ENCODE measurements at places on chromosomes 12 and 14. TPM values are rescaled to one million over a fixed set of nuclear protein-coding genes. Genes with fewer than 3 reads are reported as not detected.

- H3K27me3 ChIP-seq, result no peaks in the 10 kb centered on the region
- H3K4me1 ChIP-seq, result no peaks in the 10 kb centered on the region
- H3K4me3 ChIP-seq, result no peak overlapping the region
- H3K36me3 ChIP-seq, result peaks cover 77% of the 10 kb centered on the region
These were observed 9.6 kb upstream of the NPFF start for GRCh38 chr12:53516758-53517455.

GRCh38 chr12:85616201-85616600, 220.0 kb downstream of the RASSF9 start:
- DNase-seq, result no peak
- H3K27me3 ChIP-seq, result no peaks in the 10 kb centered on the region
- H3K27ac ChIP-seq, result no peak overlapping the region
- no peaks in the 10 kb centered on the region for H3K4me1 ChIP-seq

Gene C12orf60
- 0.53 TPM for polyA plus RNA-seq

Gene GUCY2C
- 0.01 TPM for polyA plus RNA-seq
